ENCODE measurements at places on chromosomes 6 and 20. TPM values are rescaled to one million over a fixed set of nuclear protein-coding genes. Genes with fewer than 3 reads are reported as not detected.

The TFAP2D gene
- not detected for total RNA-seq

The KIF13A gene
- 78.9 TPM for total RNA-seq

The TBX18 gene
- 3.2 TPM for total RNA-seq

The SLC22A7 gene
- total RNA-seq, result not detected

The SRF gene
- 21.4 TPM for total RNA-seq

The EFCAB8 gene
- not detected for total RNA-seq

The GNRH2 gene
- not detected for total RNA-seq

Measured in uterine smooth muscle cell (primary cell).